ENCODE measurements at places on chromosomes 5 and 9.

DNA sequence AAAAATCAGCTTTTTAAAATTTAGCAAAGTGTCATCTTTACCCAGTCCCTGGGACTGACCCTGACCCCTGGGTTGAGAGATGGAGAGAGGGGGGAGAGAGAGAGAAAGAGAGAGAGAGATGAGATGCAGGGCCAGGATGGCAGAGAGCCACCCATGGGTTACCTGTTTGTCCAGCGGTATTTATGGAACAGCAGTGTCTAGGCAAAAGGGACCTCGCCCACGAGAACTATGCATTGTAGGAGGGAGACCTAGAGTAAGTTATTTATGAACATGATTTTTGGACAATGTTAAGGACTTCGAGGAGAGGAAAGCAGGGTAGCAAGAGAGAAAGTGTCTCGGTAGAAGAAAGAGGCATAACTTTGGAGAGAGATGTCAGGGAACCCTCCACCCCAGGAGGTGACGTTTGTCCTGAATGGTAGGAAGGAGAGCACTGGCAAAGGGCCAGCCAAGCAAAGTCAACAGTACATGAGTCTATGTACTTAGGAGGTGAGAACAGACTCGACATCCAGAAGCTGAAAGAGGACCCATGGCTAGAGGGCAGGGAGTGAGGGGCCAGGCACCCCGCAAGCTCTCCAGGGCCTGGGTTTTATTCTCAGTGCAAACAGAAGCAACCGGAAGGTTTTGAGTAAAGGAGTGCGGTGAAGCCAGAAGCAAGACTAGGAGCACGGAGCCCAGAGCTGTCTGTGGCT, 30.5 kb upstream of the MSX2 start:
- no peak for DNase-seq

DNA sequence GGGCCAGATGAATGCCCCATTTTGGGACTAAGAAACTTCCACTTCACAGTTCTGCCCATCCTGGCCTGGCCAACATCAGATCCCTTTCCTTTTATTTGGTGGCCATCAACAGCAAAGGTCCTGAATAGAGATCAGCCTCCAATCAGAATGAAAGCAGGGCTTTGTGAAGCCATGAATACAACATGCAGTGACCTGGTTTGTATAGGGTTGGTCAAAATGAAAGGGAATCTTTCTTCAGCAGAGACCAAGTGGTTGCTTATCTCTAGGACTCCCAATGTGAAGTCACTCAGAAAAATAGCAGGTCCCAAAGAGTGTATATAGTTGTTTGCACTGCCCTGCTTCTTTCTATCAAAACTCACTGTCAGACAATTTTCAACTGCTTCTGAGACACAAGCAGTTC, 113.9 kb upstream of the SLC12A2 start:
- DNase-seq: no peak

DNA sequence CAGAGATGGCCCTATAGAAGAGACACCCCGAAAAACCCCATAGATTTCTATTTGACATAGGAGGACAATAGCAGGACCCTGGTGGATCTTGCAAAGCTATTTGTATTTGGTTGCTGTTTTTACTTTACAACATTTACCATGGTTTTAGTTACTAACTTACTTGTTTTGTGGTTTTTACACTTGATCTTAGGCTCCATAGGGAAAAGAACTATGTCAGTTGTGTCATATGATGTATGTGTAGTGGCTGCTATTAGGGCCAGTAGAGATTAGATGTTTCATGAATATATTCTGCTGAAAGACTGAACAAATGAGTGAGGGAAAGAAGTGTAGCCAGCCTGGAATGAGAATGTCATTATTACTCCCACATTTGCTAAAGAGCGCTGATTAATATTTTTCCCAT, 388.1 kb downstream of the SEMA5A start:
- DNase-seq: no peak

GRCh38 chr5:143733665-143734455, 78.1 kb upstream of the HMHB1 start:
- DNase-seq: no peak

DNA sequence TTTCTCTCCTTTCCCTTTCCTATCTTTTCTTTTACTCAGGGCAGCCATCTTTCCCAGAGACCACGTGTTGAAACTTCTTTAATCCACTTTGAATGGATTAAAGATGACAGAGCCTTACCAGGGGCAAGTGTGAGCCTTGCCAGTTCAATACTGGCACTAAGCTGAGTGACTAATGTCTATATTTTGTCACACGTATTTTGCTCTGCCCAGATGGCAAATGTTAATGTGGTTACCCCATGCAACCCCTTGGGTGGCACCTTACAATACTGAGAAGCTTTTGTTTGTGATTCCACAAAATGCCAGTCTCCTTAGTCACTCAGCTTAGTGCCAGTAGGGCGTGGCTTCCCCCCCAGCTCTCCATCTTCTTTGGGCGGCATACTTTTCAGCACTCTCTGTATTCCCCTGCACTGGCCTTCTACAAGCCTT, 24.8 kb downstream of the ANXA1 start:
- no peak for DNase-seq

DNA sequence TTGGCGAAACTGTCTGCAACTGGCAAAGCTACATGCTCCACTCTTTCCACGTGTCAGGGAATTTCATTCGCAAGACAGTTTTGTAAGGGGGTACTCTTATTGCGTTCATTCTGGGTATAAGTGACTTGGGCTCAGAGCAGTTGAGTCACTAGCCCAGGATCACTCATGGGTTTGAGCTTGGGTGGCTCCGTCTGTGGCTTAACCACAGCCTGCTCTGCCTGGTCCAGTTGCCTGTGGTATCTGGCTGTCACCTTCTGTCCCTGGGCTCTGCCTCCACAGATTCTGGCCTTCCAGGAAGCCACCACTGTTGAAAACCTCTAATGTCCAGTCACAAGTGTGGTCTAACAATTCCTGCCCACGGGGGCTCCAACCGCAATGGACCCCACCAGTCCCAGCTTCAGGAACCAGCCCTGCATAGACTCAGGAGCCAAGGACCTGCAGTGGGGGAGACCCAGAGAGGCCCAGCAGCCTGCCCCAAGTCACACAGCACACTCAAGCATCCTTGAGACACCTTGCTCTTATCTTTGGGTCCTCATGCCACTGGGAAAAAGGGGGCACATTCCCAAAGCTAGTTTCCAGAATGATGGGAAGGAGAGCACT, 10.4 kb downstream of the KIF12 start:
- DNase-seq: no peak

- no peak for DNase-seq
Observed at GRCh38 chr9:97510797-97511654, 9.6 kb downstream of the TMOD1 start.

DNA sequence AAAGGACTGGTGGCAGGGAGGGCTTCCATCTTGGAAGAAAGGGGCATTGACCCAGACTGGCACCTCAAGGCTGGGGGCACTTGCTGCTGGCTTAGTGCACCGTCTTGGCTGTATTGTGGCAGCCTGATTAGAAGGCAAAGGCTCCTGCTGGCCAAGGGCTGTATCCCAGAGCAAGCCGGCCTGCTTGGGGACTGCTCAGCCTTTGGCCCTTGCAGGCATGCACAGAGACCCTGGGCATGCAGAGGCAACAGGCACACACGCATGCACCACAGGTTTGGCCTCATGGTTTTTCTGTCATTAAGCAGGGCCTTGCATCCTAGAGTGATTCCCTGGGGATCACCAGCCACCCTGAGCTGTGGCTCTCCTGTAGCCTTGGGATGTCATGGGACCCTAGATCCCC, 29.0 kb downstream of the PITX1 start:
- no peak for DNase-seq

All from left ventricle myocardium inferior (tissue), 1 donor.